Osteocyte (in vitro differentiated cells): ENCODE measurements at places on chromosomes 16 and 17. TPM values are rescaled to one million over a fixed set of nuclear protein-coding genes. Genes with fewer than 3 reads are reported as not detected.

CCL1 gene
- total RNA-seq = not detected in 2 replicates

SLC52A1 gene
- not detected in 2 replicates for total RNA-seq

SLC5A11 gene
- total RNA-seq = not detected in 2 replicates

CARD14 gene
- total RNA-seq = 0.10 and 0.16 TPM in 2 replicates

IGF2BP1 gene
- 47.6 and 51.4 TPM in 2 replicates for total RNA-seq

CASKIN2 gene
- total RNA-seq = 28.1 and 32.6 TPM in 2 replicates

SLC38A8 gene
- not detected in 2 replicates for total RNA-seq

PDILT gene
- total RNA-seq = not detected in 2 replicates

NLRC3 gene
- not detected in 2 replicates for total RNA-seq

IQCK gene
- 5.3 and 5.8 TPM in 2 replicates for total RNA-seq

GRCh38 chr17:45147581-45148182 is 593 bp upstream of the HEXIM1 start:
- DNase-seq = no peak

- no peak for DNase-seq
These were observed 6.0 kb downstream of the TIMM22 start for GRCh38 chr17:1002771-1003555.

DNA sequence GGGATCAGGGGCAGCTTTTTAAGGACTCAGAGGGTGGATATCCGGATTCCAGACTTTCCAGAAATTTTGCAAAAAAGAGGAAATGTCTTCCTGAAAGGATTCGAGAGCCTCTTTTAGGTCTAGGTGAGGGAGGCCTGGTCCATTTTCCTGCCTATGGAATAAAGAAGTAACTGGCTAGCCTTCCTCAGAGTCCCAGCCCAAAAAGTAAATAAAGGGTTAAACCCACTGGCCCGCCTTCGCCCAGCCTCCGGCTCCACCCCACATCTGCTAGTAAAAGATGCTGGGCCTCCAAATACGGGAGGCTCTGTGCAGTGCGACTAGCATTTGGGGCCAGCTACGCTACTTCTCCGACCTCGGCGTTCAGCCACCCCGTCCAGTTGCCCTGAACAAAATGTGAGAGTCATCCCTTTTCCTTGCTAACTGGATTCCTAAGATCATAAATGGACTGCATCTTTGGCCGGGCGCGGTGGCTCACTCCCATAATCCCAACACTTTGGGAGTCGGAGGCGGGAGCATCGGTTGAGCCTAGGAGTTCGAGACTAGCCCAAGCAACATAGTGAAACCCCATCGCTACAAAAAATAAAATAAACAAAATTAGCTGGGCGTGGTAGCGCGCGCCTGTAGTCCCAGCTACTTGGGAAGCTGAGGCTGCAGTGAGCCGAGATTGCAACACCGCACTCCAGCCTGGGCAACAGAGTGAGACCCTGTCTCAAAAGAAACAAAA is 824 bp upstream of the MPP2 start:
- DNase-seq = no peak

- DNase-seq = no peak
These were observed 6.8 kb downstream of the LAT start for GRCh38 chr16:28991687-28992086.

- DNase-seq = no peak
These were observed 7.6 kb downstream of the RHBDF2 start for GRCh38 chr17:76493505-76494167.

DNA sequence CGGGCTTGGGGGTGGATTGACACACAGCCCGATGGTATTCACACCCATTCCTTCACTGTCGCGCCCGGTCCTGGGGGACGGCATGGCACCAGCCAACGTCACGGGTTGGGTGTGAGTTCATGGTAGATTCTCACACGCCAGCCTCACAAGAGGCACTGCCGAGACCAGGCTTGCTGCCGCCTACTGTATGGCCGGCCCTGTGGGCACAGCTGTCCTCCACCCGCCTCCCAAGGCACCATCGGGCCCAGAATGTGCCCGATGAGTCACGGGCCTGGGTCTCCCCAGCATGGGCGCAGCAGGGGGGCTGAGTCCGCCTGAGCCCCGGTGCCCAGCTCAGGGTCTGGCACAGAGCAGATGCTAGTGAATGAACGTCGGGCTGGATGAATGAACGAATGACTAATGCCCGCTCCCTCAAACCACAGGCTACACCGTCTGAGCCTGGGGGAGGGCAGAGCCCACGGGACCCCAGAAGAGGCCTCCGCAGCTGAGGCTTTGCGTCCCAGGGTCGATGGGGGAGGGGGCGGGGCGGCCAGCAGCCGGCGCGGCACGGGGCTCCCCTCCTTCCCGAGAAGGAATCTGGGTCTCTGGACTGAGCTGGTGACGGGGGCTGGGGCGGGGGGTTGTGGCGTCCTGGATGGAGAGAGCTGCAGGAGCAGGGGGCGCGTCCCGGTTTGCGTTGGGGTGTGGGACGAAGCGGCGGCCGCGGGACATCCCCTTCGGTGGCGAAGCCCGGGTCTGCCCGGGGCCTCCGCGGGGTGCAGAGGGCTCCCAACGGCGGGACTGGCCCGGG is 829 bp downstream of the PITPNM3 start:
- no peak for DNase-seq

- DNase-seq = peak; percentile 44
These were observed 126.2 kb downstream of the PRKCB start for GRCh38 chr16:23962001-23962400.

- DNase-seq = no peak
These were observed 643 bp downstream of the HSDL1 start for GRCh38 chr16:84144209-84144858.

DNA sequence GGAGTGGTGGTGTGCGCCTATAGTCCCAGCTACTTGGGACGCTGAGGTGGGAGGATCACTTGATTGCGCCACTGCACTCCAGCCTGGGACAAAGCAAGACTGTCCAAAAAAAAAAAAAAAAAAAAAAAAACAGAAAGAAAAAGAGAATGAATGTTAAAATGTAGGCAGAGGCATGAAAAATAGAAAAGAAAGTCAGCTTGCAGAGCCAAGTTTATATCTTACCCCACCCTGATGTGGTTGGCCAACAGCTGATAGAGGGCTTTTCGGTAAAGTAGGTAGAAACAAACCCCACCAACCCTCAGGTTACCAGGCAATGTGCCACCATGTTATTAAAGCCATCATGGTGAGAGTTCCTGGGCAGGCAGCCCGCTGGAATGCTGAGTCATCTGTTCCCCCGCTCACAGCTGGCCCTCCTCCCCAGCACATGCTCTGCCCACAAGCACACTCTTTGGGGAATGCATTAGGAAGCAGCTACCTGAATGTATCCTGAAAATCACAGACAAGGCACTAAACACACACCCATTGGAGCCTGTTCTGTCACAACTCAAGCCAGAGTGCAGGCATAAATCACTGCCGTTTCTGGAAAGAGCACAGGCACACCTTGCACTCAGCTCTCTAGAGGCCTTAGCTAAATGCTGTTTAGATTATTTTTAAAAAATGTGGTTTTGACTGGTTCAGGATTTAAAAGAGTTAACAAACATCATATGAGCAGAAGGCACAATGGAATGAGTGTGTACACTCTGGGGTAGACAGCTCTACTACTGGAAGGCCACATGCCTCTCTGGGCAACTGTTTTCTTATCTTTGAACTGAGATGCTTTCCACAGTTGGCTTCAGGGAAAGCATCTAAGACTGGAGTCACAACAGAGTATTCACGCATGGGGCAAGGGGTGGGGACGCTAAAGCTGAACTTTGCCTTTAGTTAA is 128.5 kb downstream of the PARN start:
- peak; percentile 89 for DNase-seq

GRCh38 chr17:41415411-41415810 is 9.0 kb downstream of the KRT37 start:
- DNase-seq = no peak

DNA sequence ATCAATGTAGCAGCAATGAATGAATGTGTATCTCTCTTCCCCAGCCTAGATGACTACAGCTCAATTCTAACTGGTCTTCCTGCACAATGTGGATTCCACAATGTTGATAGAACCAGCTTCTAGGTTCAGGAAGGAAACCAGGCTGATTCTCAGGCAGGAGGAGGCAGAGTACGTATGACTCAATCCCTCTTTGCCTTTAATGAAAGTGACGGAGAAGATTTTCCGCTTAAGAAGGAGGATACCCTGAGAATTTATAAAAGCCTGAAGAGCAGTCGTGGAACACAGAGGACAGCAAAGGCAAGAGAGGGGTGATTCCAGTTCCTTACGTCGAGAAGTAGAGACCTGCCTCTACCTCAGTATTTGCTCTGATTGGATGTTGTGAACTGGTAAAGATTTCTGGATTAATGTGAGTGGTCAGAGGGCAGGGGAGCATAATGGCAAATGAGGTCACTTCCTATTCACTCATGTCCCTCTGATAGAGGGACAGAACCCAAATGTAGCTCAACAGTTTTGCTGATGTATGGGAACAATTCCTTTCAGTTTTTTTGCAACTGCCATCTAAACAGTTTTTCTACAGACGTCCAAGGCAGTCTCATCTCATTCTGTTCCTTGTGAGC is 15.0 kb upstream of the SLC16A11 start:
- no peak for DNase-seq

- DNase-seq = no peak
These were observed 223.6 kb upstream of the CIBAR2 start for GRCh38 chr16:85335584-85336491.

DNA sequence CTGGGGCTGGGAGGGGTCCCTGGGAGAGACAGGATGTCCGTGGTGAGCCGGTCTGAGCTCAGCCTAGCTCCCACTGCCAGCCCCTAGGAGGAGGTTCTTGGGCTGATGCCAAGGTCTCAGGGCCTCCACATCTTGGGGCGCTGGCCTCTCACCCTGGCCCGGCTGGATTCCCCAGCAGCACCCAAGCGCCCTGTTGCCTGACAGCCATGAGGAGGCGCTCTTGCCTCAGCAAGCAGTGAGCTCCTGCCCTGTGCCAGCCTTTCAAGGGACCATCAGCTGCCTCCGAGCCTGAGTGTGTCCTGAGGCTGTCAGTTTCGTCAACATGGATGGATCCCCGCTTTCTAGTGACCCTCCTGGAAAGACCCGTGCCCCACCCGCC is 234.9 kb upstream of the CIBAR2 start:
- no peak for DNase-seq

GRCh38 chr17:30599428-30600059 is 122.3 kb downstream of the GOSR1 start:
- DNase-seq = no peak

DNA sequence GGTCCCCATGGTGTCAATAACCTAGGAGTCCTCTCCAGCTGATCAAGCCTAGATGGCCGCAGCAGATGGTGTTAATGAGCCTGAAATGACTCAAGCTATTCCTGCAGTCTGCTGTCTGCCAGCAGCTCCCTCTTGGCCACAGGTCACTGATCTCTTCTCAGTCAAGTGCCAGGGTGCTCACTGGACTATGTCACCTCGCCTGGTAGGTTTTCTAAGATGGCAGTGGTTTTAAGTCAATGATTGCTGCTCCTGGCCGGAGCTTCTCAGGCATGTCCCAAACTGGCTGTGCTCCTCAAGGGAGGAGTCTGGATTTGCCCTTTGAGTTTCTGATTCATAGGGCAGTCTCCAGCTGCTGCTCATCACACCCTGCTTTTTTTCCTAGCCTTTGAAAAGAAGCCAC is 58.6 kb upstream of the SHISA6 start:
- DNase-seq = no peak

DNA sequence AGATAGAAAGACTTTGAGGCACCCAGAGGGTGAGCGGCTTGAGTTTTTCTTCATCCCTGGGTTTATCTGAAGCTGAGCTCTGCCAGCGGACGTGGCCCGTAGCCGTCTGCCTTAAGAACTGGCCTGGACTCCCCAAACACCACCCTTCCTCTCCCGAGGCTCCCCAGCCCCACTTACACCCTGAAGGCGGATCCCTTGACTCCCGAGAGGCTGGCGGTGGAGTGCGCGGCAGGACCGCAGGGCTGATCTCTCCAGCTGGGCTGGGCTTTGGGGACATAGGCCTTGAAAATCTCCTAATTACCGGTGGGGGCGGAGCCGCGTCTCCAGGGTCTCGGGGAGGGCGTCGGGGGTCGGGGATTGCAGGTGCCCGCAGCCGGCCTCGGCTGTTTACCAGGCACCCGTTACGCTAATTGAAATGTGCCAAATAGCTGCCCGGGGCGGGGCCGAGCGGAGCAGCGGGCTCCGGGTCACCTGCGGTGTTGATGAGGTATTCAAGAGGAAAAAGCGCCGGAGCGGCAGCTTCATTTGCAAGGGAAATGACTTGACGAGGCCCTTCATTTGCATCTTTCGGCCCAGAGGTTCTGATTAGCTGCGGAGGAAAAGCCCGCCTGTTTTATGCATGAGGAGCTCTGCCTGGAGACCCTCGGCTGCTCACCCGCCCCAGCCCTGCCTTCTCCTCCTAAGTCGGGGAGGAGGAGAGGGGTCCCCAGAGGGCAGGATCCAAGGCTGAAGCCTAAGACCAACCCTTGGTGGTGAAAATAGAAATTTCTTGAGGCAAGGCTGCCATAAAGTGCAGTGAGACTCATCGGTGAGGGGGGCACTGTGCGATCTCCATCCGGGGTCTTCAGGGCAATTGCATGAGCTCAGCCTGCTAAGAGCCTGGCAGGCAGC is 100.7 kb downstream of the MGAT5B start:
- no peak for DNase-seq

GRCh38 chr16:31005350-31006085 is 4.9 kb downstream of the STX1B start:
- no peak for DNase-seq

- DNase-seq = no peak
These were observed 72.6 kb downstream of the SDK2 start for GRCh38 chr17:73571511-73572130.

DNA sequence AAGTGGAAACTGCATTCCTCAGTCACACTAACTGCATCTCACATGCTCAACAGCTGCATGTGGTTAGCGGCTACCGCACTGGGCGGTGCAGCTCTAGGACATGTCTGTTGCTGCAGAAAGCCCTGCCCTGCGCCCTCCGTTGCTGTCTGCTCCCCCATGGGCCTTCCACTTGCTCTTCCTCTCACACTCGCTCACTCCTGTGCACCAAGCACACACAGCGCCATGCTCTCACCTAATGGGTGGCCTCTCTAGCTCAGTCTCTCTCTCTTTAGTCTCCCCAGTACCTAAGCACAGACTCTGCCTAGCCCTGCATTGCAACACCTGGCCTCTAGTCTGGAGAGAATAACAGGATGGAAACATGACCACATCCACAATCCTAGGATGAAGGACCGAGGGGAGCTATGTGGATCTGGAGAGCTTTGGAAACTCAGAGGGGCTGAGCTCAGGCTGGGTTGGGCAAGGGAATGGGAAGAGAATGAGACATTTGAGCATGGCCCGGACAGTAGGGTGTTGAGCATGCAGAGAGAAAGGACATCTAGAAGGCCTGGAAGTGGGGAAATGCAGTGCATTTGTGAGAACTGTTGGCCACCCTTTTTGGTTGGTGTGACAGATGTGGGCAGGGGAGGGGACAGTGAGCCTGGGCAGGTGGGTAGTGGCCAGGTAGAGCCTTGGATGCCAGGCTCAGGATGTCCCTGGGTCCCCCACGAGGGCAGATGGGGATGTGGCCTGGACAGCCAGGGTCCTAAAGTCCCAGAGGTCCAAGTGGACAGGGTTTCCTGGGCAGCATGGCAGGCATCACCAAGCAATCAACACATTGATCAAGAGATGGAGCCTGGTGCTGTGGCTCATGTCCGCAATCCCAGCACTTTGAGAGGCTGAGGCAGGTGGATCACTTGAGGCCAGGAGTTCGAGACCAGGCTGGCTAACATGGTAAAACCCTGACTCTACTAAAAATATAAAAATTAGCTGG is 16.1 kb downstream of the SGCA start:
- DNase-seq = no peak
